ENCODE measurements at places on chromosomes 1 and 21. TPM values are rescaled to one million over a fixed set of nuclear protein-coding genes. Genes with fewer than 3 reads are reported as not detected.
A peak's percentile ranks its signal among the peaks of the same experiment; 100 is the strongest.

GRCh38 chr1:26043765-26044164 lies 2.2 kb downstream of the SLC30A2 start:
- no peak for DNase-seq

DNA sequence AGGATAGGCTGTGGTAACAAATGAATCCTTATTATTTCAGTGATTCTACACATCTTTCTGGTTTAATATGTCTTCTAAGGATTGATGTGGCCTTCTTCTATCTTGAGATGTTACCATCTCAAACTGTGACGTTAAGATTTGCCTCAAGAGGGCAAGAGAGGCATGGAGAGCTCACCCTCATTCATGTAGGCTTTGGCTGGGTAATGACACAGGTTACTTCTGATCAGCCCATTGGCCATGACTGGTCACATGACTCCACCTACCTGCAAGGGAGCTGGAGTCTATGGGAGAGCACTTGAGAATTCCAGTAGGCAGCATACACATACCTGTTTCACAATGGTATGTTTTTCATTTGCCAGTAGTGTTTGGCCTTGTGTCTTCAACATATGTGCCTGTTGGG lies 30.0 kb downstream of the CACHD1 start:
- no peak for DNase-seq

GRCh38 chr1:94095112-94095637 lies 25.8 kb downstream of the ABCA4 start:
- peak; percentile 91 for DNase-seq

GRCh38 chr1:238582816-238583215 lies 692.1 kb upstream of the ZP4 start:
- DNase-seq = no peak

DNA sequence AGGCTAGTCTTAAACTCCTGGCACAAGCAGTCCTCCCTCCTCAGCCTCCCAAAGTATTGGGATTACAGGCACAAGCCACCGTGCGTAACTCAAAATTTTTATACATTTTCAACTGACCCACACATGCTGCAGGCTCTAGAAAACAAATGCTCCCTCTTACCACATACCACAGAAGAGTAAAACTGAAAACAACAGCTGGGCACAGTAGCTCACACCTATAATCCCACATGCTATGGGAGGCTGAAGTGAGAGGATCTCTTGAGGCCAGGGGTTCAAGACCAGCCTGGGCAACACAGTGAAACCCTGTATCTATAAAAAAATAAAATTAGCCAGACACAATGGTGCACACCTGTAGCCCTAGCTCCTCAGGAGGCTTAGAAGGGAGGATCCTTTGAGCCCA lies 56.7 kb downstream of the AKT3 start:
- no peak for DNase-seq

DNA sequence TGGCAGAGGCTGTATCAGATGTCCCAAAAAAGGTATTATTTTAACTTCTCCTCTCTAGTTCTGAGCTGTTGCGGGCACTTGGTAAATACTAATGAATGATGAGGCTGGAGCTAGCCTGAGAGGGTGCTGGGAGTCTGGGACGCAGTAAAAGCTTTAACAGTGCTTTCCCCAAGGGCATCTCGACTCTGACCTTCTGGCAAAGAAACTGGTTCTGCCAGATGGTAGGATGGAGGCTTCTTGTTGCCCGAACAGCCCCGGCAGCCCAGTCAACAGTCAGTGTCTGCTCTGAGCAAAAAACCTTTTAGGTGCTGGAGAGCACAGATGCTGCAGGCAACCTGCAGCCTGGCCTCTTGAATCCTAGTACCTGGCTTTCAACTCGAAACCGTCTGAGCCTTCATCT lies 2.5 kb upstream of the PNRC2 start:
- DNase-seq = no peak

Gene TNFRSF9
- total RNA-seq = not detected

DNA sequence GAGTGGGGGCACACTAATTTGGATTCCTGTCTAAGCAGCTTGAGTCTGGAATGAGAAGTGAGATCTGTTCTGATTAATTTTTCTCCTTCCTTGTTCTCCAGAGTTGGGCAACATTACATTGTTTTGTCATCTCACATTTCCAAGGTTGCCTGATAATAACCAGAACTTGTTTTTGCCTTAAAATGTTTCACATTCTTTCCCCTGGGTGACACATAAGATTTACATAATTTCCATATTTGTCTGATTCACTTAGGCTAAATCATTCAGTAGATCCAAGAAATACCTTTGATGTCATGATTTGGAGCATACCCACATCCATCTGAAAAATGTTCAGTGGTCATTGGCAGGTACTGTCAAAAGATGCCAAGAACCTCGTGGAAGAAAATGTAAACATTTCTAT lies 60.3 kb downstream of the XCL2 start:
- no peak for DNase-seq

GRCh38 chr1:171346881-171347280 lies 32.9 kb downstream of the FMO4 start:
- no peak for DNase-seq

Gene RXRG
- 12.8 TPM for total RNA-seq

Gene NUP210L
- 0.05 TPM for total RNA-seq

All from psoas muscle (tissue), 8 donors.